Hematopoietic multipotent progenitor cell treated with erythropoietin and hydrocortisone succinate and interleukin-3 and kit ligand, for 17 days (in vitro differentiated cells): ENCODE measurements at places on chromosomes 1 and 21.

GRCh38 chr1:196302981-196303380 lies 305.3 kb downstream of the KCNT2 start:
- DNase-seq, result no peak

- no peak for DNase-seq
Measured at GRCh38 chr1:108556499-108556898, 3.4 kb upstream of the EEIG2 start.

- no peak for DNase-seq
Measured at GRCh38 chr1:183956559-183957188, 80.9 kb downstream of the COLGALT2 start.

GRCh38 chr1:18293291-18293690 lies 185.7 kb downstream of the IGSF21 start:
- no peak for DNase-seq

DNA sequence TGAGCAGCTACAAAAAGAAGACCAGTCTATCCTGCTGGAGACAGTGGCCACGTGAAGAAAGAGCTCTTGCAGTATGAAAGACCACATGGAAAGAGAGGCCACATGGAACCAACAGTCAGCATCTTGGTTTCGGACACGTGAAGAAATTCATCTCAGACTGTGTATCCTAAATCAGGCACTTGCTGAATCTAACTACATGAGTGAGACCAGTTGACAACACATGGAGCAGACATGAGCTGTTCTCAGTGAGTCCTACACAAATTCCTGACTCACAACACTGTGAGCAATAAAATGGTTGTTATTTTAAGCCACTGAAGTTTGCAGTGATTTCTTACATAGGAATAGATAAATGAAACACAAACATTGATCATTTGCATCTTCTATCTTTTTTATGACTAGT lies 2.4 kb upstream of the TAF1A start:
- DNase-seq, result no peak
